Left lung (tissue), 14 donors: ENCODE measurements at places on chromosomes 6 and 20. TPM values are rescaled to one million over a fixed set of nuclear protein-coding genes. Genes with fewer than 3 reads are reported as not detected.

GRCh38 chr6:106356378-106356777, 4.1 kb upstream of the CRYBG1 start:
- H3K27ac ChIP-seq, result no peak overlapping the region

Gene TPD52L2
- 105 TPM for total RNA-seq

- H3K36me3 ChIP-seq, result no peaks in the 10 kb centered on the region
- H3K27me3 ChIP-seq, result no peaks in the 10 kb centered on the region
- no peak for DNase-seq
- H3K4me1 ChIP-seq, result peaks cover 4% of the 10 kb centered on the region
- H3K4me3 ChIP-seq, result no peak overlapping the region
Measured at GRCh38 chr6:134063966-134064445, 11.6 kb upstream of the SLC2A12 start.

GRCh38 chr6:119256978-119257462, 92.5 kb downstream of the MAN1A1 start:
- H3K27ac ChIP-seq, result no peak overlapping the region
- H3K4me1 ChIP-seq, result peaks cover 23% of the 10 kb centered on the region
- no peaks in the 10 kb centered on the region for H3K36me3 ChIP-seq
- no peaks in the 10 kb centered on the region for H3K27me3 ChIP-seq

- H3K4me1 ChIP-seq, result no peaks in the 10 kb centered on the region
- no peaks in the 10 kb centered on the region for H3K36me3 ChIP-seq
- H3K4me3 ChIP-seq, result no peak overlapping the region
- no peak overlapping the region for H3K27ac ChIP-seq
Measured at GRCh38 chr20:35831029-35831428, 59.2 kb downstream of the PHF20 start.
